ENCODE measurements at places on chromosomes 1 and 21.

DNA sequence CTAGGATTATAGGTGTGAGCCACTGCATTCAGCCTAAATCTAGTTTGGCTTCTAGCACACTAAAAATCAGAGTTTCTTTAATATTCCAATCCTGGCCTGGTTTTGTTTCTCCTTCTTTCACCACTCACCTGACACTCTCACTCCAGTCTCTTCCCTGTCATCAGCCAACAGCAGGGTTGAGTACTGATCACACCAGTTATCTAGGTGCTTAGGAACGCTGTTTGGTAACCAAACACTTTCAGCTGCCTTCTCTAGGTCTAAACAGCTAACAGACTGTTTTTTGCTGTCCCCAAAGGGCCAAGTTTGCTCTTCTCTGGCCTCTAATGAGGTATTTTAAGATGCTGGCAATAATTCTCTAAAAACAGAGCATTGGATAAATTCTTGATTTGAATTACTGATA lies 17.7 kb upstream of the FRRS1 start:
- DNase-seq, result no peak

DNA sequence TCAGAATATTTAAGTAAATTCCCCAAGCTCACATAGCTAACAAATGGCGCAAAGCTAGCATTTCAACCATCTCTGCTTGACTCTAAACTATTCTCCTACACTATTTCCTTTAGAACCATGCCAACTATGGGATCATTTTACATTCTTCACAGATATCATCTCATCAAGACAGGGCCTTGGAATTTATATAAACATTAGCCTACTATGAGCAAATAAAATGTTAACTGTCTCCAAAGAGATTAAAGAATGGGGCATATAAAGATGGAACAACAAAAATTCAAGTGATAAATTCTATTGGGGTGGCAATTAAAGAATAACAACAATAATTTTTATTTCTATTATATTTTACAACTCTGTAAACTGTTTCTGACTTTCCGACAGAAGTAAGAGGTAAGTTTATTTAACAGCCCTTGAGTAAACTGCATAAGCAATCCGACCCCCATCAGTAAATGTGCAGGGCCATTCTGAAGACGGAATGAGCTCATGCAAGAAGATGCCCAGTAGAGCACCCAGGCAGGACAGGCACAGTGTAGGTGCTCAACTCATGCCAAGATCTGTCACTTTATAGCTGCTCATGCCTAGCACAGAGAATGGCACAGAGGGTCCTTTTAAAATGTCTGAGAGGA lies 261.9 kb downstream of the VAV3 start:
- no peak for DNase-seq

DNA sequence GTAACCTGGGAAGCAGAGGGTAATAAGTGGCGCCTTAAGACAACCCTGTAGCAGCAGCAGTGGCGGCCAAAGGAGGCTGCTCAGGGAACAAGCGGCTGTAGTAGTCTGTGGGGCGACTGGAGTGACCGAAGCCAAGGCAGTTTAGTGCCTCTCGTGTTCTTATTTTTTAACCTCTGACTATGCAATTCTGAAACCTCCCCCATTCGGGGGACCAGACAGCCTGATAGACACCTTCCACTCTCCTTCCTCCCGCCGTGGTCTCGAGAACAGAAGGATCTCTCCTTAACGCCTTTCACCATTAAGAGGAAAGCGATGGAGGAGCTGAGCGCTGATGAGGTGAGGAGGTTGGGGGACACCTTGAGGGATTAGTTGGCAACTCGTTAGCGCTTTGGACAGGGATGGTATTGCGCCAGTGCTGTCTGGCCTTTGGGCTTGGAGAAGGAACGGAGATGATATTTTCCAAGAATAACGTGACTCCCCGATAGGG lies 644 bp downstream of the UBE4B start:
- DNase-seq, result no peak

- DNase-seq, result no peak
These were observed 81.9 kb upstream of the LBR start for GRCh38 chr1:225509770-225510169.

- DNase-seq, result no peak
These were observed 296.3 kb downstream of the SMYD3 start for GRCh38 chr1:246210756-246211155.

GRCh38 chr1:47722909-47723580 lies 274.1 kb downstream of the TRABD2B start:
- DNase-seq, result no peak

- DNase-seq, result no peak
These were observed 323.5 kb downstream of the SIPA1L2 start for GRCh38 chr1:232306269-232306961.

GRCh38 chr21:29928537-29928936 lies 11.3 kb downstream of the GRIK1 start:
- DNase-seq, result no peak

- no peak for DNase-seq
These were observed 3.8 kb upstream of the RRP15 start for GRCh38 chr1:218281285-218281684.

DNA sequence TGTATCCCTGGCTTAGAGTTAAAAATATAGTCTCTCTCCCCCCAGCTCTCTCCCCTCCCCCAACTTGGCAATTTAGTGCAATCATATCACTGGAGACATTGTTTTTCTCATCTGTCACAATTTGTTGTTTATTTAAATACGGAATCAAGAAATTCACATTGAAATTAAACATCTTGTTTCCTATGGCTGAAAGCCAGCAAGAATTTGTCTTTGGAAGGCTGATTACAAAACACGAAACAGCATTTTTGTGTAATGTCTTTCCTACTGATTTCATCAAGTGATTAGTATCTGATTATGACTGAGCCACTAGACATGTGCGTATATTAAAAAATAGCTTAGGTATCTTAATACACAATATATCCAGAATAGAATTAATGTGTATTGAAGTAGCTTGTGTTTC lies 119.7 kb downstream of the LYPLAL1 start:
- no peak for DNase-seq

DNA sequence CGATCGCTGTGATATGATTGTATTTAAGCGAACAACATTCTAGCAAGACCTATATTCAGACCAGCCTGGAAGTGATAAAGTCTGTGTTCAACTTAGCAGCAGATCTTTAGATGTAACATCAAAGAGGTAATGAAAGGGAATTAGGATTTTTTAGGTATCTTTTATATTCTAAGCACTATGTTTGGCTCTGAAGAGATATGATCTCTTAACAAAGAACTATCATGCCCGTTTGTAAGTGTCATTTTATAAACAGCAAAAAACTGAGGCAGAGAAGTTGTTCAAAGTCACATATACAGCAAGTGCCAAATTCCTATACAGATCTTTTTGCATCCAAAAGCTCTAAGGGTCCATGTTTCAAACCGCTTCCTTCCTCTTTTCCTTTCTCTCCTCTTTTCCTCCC lies 53.0 kb upstream of the TIAM1 start:
- no peak for DNase-seq

- DNase-seq, result no peak
These were observed 9.1 kb upstream of the ATAD3B start for GRCh38 chr1:1462318-1462966.

GRCh38 chr1:167663002-167663772 lies 33.2 kb downstream of the RCSD1 start:
- DNase-seq, result no peak

DNA sequence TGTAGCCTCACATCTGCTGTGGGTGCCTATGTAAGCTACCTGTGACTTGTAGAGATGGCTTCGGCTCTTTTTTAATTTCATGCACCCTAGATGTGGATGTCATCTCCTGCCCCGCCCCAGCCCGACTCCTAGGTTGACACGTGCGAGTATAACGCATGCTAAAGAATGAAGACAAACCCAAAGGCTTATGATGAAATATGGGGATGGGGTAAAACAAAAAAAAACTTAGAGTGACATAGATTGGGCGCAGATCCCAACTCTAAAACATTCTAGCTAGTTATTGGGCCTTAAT lies 613 bp upstream of the ERO1B start:
- peak; percentile 46 for DNase-seq

DNA sequence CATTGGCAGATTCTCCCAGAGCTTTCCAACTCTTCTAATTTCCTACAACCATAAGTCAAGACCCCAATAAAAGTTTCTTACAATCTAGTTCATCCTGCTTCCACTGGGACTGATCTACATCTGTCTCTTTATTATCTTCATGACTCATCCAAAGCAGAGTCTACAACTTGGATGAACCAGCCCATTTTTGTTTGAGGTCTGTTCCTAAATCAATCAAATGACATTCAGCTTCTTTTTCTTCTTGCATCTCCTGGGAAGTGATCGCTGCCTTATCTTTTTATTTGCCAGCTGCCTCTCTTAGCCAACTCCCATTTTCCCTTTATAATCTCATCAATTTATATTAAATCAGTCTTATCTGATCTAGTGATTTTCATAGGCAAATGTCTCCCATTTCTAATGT lies 105.6 kb downstream of the ERG start:
- no peak for DNase-seq

GRCh38 chr1:203181586-203182386 lies 4.7 kb downstream of the CHI3L1 start:
- no peak for DNase-seq

DNA sequence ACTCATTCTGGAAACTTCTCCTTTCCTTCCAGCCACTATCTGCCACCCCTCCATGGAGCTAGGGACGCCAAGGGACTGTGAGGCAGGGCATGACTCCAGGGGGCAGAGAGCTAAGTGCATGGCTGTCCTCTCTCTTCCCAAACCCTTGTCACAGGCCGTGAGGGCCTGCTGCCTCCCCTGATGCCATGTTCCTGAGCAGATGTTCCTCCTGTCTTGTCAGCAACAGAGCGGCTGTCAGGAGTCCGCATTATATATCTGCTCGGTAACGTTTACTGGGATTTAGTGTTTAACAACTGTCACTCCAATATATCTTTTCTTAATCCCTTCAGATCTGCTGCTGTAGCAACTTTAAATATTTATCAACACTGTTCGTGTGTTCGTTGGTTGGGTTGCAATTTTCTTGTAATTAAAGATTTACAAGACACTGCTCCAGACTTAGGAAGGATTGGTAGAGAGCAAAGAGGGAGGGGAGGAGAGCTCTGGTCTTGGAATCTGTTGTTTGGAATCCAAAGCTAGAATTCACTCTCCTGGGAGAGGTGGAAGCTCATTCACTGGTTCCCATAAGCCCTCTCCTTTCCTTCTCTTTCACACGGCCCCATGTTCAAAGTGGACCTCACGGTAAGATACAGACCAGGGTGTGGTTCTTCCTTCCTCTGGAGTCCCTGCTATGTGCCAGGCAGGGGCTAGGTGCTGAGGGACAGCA lies 76.2 kb downstream of the MDM4 start:
- no peak for DNase-seq

- DNase-seq, result no peak
These were observed 639 bp downstream of the IL20 start for GRCh38 chr1:206866062-206866461.

GRCh38 chr21:42369821-42370220 lies 3.5 kb upstream of the TFF1 start:
- DNase-seq, result no peak

DNA sequence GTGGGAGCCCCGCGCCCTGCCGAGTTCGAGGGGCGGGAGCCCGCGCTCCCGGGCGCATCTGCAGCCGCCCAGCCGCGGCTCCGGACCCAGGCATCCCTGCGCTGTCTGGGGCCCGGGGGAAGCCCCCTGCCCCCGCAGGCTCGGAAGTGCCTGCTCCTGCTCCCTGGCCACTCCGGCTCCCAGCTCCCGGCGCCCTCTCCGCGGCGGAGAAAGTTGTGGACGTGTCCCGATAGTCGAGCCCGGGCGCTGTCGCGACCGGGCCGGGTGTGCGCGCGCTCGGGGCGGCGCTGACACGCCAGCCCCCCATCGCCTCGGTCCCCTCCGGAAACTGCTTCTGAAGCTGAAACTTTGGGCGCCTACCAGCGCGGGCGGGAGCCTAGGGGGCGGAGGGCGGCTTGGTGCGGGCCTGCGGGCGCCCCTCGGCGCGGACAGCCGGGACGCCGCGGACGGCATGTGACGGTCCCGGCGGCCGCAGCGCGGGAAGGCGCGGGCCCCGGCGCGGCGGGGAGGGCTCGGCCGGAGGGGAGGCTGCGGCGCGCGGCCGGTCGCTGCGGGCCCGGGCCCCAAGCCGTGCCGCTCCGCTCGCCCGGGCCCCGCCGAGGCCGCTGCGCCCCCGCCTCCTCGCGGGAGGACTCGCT lies 515 bp downstream of the MAN1C1 start:
- peak; percentile 38 for DNase-seq

GRCh38 chr21:22552390-22552789 lies 1554.2 kb downstream of the NCAM2 start:
- DNase-seq, result no peak

- DNase-seq, result peak; percentile 25
These were observed 902 bp downstream of the AP4B1 start for GRCh38 chr1:113903501-113904292.

DNA sequence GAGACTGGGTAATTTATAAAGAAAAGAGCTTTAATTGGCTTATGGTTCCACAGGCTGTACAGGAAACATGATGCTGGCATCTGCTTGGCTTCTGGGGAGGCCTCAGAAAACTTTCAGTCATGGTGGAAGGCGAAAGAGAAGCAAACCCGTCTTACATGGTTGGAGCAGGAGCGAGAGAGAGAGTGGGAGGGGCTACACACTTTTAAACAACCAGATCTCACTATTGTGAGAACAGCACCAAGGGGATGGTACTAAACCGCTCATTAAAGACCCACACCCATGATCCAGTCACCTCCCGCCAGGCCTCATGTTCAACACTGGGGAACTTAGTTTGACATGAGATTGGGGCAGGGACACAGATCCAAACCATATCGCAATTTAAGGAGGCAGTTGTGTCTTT lies 69.4 kb downstream of the PKN2 start:
- DNase-seq, result no peak

GRCh38 chr1:43270421-43271095 lies 775 bp downstream of the TMEM125 start:
- peak; percentile 26 for DNase-seq

GRCh38 chr1:3460672-3461131 lies 6.2 kb downstream of the ARHGEF16 start:
- no peak for DNase-seq

- DNase-seq, result no peak
These were observed 41.8 kb upstream of the SLC16A1 start for GRCh38 chr1:112997781-112998180.

DNA sequence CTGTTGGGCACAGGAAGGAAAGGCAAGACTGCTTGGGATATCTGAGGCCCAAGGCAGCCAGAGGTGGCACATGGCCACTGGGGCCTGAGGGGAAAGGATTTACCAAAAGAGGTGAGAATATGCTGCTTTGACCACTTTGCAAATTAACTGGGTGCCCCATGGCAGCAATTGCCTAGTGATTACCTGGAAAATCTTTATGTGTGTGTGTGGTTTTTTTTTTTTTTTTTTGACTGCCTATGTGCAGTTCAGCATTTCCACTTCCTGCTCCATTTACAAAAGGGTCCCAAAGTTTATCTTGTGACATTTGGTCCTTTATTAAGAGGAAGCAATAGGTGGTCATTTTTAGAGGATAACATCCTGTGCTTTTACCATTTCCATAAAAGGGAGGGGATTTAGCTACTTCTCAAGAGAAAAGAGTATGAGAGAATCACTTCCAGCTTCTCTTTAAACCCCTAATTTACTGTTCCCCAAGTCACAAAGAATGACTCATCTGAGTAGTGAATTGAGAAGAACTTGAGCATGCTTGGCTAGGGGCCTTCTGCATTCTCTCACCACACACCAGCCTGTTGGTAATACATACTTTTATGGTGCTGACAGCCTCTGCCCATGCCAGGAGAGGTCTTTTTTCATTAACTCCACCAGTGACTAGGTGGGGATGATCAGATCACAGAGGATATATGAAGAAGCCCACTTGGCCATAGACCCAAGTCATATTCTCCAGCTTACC lies 52.1 kb downstream of the SYDE2 start:
- no peak for DNase-seq

- DNase-seq, result no peak
These were observed 132.6 kb upstream of the PTGFR start for GRCh38 chr1:78358165-78358564.
